Mesothelial cell of epicardium (in vitro differentiated cells): ENCODE measurements at places on chromosomes 1 and 21. TPM values are rescaled to one million over a fixed set of nuclear protein-coding genes. Genes with fewer than 3 reads are reported as not detected.

DNA sequence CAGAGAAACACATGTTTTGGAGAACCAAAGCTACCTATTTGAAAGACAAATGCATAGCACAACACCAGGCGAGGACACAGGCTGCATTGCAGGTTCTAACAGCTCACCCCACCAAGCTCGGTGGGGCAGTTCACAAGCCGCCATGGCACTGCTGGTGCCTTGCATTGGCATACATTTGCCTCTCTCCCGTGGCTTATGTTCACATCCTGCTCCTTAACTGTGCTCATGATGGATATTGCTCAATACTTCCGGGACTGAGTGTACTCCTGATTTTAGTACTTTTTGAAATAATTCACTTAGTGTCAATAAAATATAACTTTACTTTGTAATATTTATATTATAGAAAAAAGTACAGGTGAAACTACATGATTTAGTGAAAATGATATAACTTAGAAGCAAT lies 1187.4 kb upstream of the NCAM2 start:
- no peak for DNase-seq

DNA sequence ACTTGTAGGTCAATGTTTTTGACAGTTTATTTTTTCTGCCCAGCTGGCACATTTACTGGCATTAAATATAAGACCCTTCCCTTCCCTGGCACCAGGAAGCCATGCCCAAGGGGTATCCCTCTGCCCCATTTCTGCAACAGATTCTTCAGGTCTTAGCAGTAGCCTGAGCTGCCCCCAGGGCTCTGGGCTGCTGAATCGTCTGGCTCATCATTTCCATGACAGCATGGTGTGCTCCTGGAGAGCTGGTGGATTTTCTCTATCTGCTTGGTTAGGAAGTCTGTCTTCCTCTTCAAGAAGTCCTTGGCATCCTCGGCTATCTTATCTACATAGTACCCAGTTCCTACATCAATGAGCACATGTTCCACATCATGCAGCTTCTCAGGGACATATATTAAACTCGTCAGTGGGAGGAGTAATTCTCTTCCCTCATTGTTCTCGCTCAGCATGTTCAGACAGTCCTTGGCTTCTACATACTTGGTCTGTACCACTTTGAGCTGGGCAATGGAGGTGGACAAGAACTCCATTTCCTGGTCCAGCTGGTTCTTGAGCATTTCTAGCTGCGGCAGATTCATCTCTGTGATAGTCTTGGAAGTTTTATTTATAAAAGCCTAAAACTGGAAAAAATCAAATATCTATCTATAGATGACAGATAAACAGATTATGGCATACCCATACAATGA lies 23.5 kb downstream of the MIA3 start:
- no peak for DNase-seq

DNA sequence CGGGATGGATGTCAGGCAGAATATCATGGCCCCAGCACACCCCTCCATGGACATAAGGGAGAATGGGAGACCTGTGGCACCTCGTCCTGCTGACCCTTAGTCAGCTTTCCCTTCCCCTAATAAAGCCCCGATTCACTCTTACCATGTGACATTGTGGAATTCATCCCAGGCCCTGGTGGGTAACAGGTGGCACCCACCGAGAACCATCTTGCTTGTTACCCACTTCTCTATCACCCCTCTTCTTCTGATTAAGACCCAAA lies 32.9 kb downstream of the CSMD2 start:
- DNase-seq = no peak

- DNase-seq = peak; percentile 41
These were observed 116.6 kb upstream of the HIVEP3 start for GRCh38 chr1:42035205-42035829.

DNA sequence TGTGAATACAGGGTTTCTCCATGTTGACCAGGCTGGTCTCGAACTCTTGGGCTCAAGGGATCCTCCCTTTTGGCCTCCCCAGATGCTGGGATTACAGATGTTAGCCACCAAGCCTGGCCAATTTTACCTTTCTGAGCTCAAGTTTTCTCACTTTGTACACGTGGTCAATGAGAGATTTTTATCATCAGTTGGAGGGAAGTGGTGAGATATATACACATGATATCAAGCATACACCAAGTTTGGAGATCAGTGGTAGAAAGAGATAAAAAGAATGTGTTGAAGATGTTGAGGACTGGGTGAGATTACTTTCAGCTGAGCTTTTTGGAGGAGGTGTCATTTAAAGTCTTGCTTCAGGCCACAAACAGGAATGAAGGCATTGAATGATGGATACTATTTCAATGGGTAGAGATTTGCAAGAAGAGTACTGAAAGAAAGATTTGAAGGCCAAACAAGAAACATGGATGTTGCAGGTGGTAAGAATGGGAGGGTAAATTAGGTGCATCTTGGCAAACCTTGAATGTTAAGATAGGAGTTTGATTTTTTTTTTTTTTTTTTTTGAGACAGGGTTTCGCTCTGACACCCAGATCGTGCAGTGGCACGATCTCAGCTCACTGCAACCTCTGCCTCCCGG lies 3.0 kb upstream of the SESN2 start:
- no peak for DNase-seq

DNA sequence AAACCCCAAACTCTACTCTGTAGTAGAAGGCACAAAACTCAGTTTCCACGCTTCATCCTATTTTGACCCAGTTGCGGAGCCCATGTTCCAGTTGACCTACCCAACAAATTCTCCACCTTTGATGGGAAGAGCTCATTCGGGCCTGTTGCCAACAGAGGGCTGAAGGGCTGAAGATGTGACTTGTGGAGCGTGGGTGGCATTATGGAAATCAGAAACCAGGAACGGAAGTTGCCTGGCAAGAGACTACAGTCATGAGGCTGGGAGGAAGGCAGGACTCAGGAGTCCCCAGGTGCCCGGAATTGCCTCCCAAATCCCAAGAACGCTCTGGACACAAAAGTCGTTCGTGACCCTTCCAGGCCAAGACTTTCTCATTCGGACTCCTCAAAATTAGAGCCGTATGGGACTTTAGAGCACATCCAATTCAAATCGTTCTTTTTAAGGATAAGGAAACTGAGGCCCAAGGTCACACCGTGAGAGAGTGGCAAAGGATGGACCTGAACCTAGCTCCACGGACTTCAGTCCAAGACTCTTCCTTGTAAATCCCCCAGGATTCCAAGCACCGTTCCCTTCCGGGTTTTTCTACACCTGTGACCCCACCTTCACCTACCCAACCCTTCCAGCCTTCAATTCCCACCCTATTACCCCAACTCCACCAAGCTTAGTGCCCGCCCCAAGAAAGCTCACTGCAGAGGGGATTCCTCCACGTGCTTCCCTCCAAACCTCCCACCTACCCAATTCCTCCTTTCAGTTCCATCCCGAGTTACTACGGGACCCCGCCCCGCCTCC lies 739 bp downstream of the SMG5 start:
- DNase-seq = no peak

DNA sequence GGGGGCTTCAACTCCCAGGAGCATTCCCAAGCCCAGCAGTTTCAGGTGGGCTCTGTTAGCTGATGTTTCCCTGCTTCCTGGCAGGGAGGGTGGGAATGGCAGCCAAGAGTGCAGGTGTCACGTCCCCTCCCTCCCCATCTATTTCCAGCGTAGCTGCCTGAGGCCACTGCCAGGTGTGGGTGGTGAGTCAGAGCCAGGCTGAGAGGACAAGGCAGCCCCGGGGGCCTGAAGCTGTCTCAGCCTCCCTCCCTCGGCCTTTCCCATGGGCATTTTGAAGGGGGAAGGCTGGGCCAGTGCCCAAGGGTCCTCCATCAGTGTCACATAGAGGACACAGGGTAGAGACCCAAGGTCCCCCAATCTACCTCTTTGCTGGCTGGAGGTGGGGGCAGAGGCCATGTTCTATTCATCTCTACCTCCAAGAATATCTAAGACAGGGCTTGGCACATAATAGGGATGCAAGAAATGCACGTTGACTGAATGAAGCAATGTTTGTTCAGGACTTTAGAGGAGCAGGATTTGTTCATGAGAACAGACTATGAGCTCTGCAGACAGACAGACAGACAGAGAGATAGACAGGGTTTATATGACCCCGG lies 34.4 kb upstream of the ID3 start:
- DNase-seq = no peak

DNA sequence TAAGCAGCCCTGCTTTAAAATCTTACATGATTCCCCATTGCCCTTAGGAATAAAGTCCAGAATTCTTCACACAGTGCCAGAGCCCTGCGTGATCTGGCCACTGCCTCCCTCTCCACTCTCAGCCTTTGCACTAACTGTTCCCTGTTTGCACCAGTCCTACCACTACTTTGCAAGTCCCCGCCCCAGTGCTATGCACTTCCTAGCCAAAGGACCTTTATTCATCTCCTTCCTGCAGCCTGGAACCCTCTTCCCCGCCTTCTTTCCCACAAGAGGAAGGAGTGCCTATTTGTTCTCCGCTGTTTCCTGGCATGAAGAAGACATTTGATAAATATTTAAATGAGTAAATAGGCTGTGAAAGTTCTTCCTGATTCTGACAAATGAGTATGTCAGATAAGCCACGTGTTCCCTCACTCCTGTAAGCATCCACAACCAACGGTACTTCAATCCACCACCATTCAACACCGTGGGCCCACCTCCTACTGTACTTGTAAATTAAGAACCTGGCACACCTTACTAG lies 23.9 kb downstream of the CAPN8 start:
- no peak for DNase-seq

DNA sequence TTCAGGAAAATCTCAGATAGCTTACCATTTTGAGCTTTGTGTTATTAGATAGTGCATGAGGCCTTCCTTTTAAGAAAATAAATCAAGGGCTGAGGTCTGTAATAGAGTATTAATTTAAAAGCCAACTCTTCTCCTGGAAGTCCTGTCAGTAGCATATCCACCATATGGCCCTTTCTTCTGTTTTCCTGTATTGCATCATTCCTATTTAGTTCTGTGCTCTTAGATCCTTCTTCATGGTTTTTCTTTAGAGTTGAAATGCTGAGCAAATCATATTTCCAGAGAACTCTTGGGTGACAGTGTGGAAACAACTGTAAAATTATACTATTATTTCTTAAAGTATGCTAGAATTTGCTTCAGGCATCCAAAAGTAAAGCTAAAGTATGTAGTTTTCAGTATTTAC lies 91.7 kb downstream of the TTC3 start:
- DNase-seq = no peak

DNA sequence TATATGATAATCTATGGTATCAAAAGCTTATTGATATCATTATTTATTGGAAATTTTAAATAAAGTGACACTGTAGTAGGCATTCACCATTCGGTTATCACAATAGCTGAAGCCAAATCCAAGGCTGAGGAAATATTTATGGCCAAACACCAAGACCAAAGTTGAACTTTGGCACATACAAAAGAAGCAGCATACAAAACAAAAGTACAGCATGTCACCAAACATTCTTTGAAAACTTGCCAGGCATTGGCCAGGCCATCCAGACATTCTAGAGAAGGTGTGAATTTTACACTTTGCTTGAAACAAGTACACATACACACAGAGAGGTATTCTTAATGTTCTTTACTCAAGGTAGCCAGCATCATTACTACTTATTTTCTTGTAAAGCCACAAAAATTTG lies 544.4 kb upstream of the CXADR start:
- no peak for DNase-seq

DNA sequence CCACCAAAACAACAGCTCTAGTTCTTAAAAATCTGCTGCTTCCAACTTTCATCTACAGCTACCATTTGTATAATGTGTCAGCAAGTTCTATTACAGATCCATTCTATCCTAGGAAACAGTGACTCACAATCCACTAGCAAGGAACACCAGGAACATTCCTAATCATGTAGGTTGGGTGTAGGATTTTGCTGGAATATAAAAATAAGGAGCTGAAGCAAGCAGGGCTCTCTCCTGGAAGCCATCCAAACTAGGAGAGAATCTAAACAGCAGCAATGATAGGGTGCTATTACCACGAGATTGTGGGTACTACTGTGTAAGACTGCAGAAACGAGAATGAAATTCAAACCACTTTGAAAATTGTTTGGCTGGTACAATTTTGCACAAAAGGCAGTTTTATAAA lies 135.0 kb downstream of the PTPN14 start:
- DNase-seq = no peak

DNA sequence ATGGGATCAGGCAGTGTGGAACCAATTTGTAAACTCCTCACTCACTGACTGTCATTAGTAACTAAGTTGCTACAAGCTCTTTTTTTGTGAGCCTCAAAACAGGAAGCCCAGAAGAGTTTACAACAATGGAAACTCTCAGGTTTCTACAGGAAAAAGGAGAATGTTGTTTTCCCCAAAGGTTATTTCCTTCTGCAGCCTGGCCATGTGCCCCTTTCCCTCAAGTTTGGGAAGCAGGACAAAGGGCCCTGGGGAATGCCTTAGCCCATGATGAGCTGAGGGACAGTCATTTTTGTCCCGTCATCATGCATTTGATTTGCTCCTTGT lies 395.9 kb downstream of the KIF26B start:
- DNase-seq = no peak

- no peak for DNase-seq
These were observed 76.8 kb downstream of the PLA2G4A start for GRCh38 chr1:186905561-186905960.

DNA sequence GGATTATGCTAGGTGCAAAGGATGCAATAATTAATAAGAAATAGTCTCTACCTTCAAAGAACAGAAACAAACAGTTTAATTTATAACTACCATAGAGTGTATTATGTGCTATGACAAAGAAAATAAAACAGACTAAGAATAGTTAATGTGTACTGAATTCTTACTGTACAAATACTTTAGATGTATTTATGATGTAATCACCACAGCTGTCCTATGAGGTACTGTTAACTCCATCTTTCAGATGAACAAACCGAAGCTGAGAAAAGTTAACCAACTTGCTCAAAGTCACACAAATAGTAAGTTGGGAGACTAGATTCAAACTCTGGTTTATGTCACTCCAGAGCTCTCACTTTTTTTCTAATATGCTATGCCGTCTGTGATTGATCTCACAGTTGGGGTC lies 77.0 kb upstream of the FGGY start:
- no peak for DNase-seq

DNA sequence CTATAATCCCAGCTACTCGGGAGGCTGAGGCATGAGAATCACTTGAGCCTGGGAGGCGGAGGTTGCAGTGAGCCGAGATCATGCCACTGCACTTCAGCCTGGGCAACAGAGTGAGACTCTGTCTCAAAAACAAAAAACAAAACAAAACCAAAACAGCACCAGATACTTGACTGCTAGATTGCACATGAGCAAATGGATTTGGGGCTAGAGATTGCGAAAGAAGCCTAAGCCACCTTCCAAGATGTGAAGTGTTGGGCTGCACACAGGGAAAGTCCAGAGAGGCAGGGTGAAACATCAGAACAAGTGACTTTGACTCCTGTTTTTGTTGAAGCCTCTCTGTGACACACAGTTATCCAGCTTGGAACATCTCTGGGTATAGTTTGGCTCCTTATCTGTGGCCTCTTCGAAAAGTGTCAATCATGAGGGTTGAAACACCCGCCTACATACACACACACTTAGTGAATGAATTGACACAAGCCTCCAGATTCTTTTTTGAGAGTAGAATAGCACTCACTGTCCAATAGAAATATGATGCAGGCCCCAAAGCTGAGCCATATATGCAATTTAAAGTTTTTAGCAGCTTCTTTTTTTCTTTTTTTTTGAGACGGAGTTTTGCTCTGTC lies 34.2 kb upstream of the GPR137B start:
- no peak for DNase-seq

WNT4 gene
- 34.9 to 41.2 TPM (median 38.7 TPM) in 3 replicates for total RNA-seq

TMCO4 gene
- total RNA-seq = 19.4 to 23.1 TPM (median 21.4 TPM) in 3 replicates

FCRLA gene
- not detected in 3 replicates for total RNA-seq

GBP7 gene
- not detected in 3 replicates for total RNA-seq

STX12 gene
- 25.0 to 26.8 TPM (median 26.1 TPM) in 3 replicates for total RNA-seq

NBPF6 gene
- total RNA-seq = not detected in 3 replicates

TP53BP2 gene
- 63.8 to 75.3 TPM (median 64.6 TPM) in 3 replicates for total RNA-seq

AIRE gene
- total RNA-seq = 0.13 to 0.23 TPM (median 0.18 TPM) in 3 replicates

KCNN3 gene
- total RNA-seq = 1.2 to 1.5 TPM (median 1.3 TPM) in 3 replicates

FAM151A gene
- total RNA-seq = not detected in 3 replicates

LCE2A gene
- total RNA-seq = not detected in 3 replicates

VTCN1 gene
- 27.6 to 28.3 TPM (median 27.9 TPM) in 3 replicates for total RNA-seq

LAPTM5 gene
- 0.11 TPM in 1 of 3 replicates, not detected in the others for total RNA-seq
